ENCODE measurements at places on chromosomes 3 and 15.

DNA sequence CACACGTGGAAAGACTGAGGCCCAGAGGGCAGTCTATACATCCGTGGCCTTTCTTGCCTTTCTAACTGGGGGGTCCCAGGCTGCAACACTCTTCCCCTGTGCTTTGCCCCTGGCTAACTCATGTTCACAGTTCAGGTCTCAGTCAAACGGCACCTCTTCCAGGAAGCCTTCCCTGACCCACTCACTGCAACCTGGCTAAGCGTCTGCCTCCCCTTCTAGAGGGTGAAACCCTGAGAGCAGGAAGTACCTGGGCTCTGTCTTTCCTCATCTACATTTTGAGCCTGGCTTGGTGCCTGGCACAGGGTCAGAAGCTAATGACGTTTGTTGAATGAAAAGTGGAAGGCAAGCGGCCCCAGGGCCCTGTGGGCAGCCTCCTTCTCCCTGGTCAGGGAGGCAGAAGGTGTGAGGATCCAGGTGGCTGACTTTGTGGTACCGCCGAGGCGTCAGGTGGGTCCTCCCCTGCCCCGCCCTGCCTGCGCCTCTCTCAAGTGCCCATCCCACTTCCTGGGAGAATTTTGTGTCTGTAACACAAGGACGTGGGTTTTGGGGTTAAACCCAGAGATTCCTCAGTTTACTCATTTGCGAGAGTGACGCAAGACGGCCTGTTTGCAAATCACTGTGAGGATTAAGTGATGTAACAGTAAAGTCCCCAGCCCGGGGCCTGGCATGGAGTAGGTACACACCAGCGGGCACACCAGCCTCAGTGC is 32.1 kb downstream of the DNASE1L3 start:
- no peak for DNase-seq

GRCh38 chr3:48561045-48561736 is 2.4 kb downstream of the UCN2 start:
- DNase-seq, result no peak

DNA sequence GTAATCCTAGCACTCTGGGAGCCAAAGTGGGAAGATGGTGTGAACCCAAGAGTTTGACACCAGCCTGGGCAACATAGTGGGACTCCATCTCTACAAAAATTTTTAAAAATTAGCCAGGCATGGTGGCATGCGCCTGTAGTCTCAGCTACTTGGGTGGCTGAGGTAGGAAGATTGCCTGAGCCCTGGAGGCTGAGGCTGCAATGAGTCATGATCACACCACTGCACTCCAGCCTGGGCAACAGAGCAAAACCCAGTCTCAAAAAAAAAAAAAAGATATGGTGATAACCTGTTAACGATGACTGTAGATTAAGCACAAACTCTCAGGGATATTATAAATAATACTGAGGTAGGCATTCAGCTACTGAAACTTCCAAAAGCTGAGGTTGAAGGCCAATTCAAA is 107.5 kb downstream of the SLC49A4 start:
- DNase-seq, result no peak

DNA sequence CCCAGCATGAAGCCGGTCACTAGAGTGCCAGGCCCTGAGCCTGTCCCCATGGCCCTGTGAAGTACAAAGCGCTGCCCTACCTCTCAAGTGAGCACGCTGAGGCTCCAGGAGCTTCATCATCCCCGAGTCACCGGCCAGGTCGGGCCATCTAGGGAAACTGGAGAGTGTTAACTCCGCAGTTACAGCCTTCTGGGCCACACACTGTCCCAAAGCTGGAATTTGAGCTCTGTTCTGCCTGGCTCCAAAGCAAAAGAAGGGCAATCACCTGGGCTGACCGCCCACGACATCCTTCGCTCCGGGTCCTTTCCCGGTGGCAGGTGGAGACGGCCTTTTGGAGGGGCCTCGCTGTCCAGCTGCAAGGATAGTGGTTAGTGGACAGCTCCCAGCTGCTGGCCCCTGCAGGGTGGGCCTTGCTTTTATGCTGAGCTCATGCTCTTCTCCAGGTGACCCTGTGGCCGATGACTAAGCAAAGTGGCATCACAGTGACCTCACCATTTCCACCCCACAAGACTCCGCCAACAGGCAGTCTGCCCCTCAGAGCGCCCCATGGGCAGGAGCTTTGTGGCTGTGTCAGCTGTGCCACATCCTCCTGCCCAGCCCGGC is 3.5 kb upstream of the MUC4 start:
- DNase-seq, result peak; percentile 59

GRCh38 chr3:4613366-4613765 is 120.2 kb downstream of the ITPR1 start:
- DNase-seq, result no peak

DNA sequence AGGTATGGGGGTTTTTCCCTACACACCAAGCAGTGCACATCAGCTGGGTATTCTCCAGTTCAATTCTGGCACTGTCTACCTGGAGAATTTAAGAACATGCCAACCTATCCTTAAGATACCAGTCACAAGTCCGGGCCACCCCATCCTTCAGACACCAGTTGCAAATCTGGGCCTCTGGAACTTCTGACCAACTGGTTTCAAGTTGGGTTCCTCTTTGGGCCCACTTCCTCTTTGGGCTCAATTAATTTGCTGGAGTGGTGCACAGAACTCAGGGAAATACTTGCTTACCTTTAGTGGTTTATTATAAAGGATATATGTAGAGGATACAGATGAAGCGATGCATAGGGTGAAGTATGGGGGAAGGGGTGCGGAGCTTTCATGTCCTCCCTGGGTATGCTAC is 25.3 kb downstream of the GLCE start:
- DNase-seq, result no peak

DNA sequence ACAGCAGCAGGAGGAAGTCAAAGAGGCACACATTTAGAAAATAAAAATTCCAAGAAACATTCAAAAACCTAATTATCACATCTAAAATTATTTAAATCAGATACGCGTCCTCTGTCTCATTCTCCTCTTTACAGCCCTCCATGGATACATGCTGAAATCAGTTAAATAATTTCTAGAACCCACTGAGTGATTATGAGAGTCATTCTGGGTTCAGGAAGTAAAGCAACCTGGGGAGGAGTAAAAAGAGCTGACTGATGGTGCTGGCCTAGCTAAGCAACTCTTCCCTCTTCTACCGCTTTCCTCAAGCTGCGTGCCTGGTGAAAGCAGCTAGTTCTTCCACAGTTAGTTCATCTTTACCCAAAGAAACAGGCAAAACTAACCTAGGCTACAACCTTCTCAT is 48.7 kb downstream of the RAF1 start:
- DNase-seq, result no peak

- DNase-seq, result no peak
These were observed 109.6 kb upstream of the THRB start for GRCh38 chr3:24604215-24604614.

DNA sequence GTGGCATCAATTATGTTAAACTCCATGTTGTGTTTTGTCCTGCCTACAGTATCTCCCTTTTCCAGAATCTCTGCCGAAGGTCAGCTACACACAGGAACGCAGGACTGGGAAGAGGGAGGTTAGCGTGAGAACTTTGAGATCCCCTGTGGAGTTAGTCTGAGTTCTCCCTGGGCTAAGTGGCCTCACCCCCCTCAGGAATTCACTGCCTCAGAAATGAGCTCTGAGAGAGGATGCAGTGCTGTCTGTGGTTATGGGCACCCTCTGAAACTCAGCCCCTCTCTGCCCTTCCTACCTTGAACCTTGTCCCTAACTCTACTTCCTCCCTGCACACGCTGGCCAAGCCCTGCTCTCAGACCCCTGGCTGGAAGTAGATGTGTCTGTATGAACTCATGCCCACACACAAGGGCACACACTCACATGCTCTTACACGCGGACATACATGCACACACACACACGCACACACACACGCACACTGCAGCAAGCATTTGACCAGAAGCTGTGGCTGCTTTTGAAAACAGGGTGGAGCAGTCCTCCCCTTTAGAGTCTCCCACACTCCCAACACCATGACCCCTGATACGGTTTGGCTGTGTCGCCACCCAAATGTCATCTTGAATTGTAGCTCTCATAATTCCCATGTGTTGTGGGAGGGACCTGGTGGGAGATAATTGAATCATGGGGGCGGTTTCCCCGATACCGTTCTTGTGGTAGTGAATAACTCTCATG is 5.3 kb upstream of the VIPR1 start:
- DNase-seq, result peak; percentile 85

GRCh38 chr15:67945951-67946700 is 106.3 kb upstream of the RNU6-1 start:
- DNase-seq, result peak; percentile 62

DNA sequence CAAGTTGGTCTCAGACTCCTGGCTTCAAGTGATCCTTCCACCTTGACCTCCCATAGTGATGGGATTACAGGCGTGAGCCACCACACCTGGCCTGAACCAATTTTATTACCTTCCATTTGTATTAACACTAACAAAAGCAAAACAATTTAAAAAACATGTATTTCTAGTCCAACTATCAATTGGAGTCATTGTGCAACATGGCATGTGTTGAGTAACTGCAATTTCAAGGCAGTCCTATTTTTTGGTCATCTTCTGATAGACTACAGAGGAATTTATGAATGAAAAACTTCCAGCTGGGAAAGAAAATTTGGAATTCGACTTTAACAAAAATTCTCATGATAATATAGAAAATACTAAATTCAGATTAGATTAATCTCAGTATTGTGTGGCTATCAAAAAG is 16.8 kb downstream of the SPTSSB start:
- no peak for DNase-seq

DNA sequence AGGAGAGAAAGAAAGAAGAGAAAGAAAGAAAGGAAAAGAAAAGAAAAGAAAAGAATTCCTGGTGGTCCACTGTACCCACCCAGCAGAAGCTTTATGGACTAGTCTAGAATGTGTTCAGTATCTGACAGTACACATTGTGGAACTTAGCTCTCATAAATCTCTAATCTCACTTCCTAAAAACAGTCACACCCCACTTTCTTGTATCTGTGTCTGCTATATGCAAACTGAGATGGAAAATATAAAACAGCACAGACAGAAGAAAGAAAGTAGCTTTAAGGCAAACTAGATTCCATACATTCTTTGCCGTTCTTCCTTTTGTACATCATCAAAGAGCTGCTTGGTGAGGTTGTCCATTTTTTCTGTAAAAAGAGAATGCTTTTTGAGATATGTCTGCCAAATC is 41.1 kb upstream of the GNB5 start:
- no peak for DNase-seq

All from HT-29 (cell line).